ENCODE measurements at places on chromosomes 13 and 19.
A peak's percentile ranks its signal among the peaks of the same experiment; 100 is the strongest.

DNA sequence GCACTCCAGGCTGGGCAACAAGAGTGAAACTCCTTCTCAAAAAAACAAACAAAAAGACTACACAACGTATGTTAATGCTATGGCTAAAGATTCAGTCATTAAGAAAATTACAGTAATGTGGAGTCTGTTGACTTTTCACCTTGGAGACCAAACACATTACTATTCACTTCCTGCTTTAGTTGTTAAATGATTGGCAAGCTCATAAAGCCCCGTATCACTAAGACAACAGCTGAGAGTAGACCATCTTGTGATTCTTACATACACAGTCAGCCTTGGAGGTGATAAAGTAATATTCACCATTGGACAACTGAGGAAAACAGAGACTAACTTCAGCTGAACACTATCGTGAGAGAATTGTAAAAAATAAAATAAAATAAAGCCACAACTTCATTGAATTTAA, 86.5 kb downstream of the KCTD12 start:
- no peak for DNase-seq

DNA sequence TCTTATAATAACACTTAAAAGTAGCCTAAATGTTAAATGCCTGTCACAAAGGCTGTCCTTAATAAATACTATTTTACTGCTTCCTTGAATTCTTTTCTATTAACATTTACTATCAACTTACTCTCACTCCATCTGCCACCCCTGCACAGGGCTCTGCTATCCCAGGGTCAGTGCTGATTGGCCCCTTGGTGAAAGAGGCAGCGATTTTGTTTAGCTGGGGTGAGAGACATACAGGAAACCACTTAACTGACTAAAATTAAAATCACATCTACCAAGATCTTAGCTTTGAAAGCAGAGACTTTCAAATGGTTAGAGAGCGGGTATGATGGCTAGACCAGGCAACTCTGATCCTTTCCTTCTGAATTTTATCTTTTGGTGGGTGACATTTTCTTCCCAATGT, 149.9 kb upstream of the HTR2A start:
- no peak for DNase-seq

- no peak for DNase-seq
Measured at GRCh38 chr13:33319859-33320258, 34.3 kb upstream of the STARD13 start.

DNA sequence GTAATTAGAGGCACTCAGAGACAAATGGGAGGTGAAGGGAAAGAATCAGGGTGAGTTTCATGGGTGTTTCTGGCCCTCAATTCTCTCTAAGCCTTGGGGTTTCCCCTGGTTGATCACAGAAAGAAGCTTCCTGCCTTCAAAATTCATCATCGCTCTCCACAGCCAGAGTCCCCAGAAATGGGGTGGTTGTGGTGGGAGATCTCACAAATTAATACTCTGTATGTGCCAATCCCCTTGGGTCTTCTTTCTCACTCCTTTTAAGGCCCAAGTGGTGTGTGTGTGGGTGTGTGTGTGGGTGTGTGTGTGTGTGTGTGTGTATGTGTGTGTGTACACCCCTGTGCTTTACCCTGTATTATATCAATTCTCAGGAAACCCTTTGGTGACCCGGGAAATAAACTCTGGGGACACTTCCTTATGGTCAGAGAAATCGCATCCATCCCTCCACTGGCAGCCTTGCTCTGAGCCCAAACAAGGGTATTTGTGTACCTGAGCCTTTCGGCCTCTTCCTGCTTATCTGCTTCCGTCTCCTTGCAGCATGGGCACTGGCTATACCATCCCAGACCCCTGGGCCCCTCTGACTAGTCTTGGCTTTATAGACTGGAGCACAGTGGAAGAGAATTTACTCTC, 2.8 kb upstream of the FCGBP start:
- DNase-seq, result peak; percentile 13

GRCh38 chr19:38559428-38560401, 58.0 kb downstream of the MAP4K1 start:
- DNase-seq, result no peak

DNA sequence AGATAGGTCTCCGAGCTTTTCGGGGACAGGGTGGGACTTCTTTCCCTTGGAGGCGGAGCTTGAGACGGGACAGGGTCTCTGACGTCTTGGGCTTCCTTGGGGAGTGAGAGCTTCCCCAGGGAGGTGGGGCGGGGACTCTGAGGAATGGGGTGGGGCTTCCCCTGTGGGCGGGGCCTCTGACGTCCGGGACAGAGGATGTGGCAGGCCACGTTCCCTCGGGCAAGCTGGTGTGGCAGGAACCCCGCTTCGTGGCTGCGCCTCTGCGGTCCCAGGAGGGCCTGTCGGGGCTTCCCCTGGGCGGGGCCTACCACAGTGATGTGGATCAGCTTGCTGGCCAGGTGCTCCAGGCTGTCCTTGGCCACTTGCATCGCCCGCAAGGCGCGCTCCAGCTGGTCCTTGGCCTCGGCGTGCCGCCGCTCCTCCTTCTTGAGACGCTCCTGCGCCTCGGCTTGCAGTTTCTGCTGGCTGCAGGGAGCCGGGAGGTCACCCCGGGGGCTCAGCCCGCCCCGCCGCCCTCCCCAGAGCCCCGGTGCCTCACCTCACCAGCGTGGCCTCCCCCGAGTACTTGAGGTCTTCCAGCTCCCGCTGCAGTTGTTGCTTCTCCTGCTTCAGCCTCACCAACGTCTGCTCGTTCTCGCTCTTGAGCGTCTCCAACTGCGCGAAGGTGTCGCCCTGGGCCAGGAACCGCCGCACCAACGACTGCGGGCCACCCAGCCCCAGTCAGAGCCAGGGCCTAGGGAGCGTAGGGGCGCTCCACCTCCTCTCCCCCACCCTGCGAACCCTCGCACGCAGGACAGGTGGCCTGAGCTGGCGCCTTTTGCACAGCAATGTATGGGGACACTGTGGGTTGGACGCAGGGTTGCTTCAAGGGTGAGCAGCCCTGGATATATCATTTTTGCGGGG, 3.3 kb upstream of the RGL3 start:
- DNase-seq, result peak; percentile 27

- no peak for DNase-seq
Measured at GRCh38 chr13:27372896-27373295, 51.5 kb upstream of the GTF3A start.

DNA sequence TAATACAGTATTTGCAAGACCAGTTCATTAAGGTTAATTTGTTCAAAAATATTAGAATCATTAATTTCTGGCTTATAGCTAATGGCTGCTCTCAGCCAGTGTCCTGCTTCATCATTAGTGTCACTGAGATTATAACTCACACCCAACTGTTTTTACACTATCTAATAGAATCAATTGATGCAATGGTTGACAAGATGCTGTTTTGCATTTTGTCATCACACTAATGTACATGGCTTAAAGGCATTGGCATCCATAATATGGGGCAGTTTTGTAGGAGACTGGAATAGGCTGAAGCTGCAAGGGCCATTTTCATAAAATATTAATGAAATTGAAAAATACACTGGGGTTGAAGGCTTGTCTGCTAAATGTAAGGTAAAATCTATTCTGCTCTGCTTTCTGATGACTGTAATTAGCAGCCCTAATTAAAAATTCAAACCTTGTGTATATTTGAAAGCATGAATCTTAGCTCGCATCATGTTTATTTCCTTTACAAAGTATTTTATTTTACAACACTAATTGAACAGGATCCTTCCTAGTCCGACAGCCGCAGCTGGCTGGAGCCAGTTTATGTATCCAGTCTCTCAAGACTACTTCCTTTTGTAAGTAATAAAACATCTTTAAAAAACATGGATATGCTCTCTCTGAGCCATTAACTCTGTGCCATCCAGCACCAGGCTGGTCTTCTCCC, 296.7 kb downstream of the POU4F1 start:
- DNase-seq, result no peak

DNA sequence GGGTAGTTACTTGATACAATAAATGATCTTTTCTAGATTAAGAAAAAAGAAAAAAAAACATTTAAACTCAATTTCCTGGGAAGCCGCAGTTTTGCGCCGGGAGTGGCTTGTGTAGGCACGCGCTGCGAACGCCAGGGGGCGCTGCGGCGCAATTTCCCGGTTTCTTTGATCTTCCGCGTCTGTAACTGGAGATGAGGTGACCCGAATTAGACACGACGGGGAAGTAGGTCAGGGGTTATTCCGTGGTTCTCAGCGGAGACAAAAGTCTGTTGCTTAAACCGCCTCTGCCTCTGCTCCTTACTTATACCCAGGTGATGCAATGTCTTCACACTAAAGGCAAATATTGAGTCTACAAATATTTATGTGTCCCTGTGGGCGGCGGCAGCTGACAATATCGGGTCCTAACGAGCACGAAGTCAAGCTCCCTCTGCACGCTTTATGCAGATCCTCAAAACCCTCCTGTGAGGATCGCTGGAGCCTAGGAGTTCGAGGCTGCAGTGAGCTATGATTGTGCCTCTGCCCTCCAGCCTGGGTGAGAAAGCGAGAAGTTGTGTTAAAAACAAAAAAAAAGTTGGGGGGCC, 15.2 kb downstream of the STXBP2 start:
- DNase-seq, result peak; percentile 86

GRCh38 chr19:54654447-54655321, 8.1 kb upstream of the LILRB4 start:
- DNase-seq, result no peak

GRCh38 chr19:45947926-45948325, 25.7 kb downstream of the NOVA2 start:
- no peak for DNase-seq

GRCh38 chr19:13269348-13269747, 119.1 kb downstream of the IER2 start:
- DNase-seq, result no peak

GRCh38 chr19:48714759-48715675, 4.5 kb downstream of the MAMSTR start:
- DNase-seq, result no peak

DNA sequence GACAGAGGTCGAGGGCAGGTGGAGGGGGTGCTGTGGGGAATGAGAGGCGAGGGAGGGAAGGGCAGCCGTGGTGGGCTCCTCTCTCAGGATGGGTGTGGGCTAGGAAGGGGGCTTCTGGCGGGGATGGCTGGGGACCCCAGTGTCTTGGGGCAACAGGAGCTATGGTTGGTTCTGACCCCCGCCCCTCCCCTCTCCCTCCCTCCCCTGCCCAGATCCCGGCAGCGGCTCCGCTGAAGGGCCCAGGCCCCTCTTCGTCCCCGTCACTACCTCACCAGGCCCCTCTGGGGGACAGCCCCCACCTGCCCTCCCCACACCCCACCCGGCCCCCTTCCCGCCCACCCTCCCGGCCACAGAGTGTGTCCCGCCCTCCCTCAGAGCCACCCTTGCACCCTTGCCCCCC, 19.3 kb upstream of the EHD2 start:
- DNase-seq, result no peak

DNA sequence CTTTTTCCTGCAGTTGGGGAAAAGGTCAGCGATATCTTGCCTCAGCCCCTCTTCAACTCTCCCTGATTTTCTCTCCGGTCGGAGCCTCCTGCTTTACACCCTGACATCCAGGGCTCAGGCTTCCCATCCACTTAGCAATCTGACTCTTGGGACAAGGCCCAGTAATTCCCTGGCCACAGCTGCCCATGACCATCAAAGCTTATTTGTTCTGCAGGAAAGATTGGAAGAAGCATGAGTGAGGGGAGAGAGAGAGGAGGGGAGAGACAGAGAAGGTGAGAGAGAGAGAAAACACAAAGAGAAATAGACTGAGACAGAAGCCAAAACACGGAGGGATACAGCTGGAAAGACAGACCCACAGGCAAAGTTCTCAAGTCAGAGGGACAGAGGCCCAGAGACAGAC, 13.7 kb downstream of the SYT3 start:
- no peak for DNase-seq

- no peak for DNase-seq
Measured at GRCh38 chr19:2142173-2142829, 9.1 kb downstream of the AP3D1 start.

DNA sequence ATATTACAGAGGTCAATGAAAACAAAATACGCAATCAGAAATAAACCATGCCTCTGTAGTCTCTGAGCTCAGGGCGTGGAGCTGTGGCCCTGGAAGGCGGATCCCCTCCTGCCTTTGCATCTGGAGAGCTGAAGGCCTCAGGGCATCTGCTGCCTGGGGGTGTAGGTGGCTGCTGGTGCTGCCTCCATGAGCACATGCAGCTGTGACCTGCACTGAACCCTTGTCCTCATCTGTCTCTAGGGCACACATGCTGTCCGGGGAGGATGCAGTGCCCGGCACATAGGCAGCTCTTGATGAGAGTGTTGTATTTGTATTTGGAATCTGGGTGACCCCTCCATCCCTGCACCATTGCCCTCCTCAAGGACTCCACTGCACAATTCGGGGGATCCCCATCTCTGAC, 185.7 kb downstream of the TEX29 start:
- no peak for DNase-seq

DNA sequence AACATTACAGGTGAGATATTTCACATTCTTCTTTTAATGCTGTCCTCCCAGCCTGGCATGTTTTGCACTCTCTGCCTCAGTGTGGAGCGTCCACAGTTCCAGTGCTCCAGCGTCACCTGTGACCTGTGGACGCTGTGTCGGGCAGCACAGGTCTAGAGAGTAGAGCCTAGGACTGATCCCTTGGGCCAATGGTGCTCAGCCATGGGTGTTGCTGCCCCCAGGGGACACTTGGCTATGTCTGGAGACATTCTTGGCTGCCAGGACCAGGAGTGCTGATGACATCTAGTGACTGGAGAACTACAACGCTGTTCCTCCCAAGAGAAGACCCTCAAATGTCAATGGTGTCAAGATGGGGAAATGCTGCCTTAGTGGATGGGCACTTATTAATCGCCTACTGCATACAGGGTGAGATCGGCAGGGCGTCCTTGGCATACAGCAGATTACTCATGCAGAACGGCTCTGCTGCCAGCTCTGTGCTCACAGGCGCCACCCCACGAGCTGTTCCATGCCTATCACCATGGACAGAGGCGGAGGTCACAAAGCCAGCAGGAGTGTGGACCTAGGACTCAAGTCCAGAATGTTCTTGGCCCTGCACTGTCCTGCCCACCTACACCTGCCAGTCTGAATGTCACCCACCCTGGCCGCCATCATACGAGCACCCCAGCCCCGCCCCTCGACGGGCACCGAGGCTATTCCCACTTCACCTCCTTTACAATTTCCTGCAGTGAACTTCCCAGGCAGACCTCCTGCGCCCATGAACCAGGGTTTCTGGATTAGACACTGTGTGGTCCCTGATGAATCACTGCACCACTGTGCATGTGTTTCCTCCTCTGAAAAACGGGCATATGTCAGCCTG, 13.9 kb upstream of the MADCAM1 start:
- DNase-seq, result no peak

DNA sequence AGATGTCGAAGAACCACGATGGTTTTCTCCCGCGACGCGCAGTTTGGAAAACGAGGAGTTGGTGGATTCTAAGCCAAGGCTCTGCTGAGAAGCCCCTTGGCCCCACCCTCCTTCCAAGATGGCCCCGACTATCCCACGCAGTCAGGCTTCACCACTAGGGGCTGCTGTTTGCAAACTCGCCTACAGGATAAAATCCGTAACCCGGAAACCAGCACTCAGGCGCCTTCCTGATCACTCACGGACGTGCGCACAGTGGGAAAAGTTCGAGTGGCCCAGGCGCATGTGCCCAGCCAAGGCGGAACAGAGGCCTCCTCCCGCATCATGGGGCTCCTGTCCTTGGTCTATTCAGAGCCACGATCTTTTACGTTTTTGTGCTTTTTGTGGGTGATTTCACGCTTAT, 19.2 kb upstream of the UQCR11 start:
- DNase-seq, result peak; percentile 47

GRCh38 chr19:55647732-55648584, at the start of gene CCDC106:
Gene CCDC106, plus strand, starts transcription at chr19:55648212. Its CDS starts 835 bp downstream, at chr19:55649047.
- peak; percentile 48 for DNase-seq

GRCh38 chr19:32914879-32915660, 45.5 kb upstream of the SLC7A9 start:
- no peak for DNase-seq

All from effector CD8-positive, alpha-beta T cell (primary cell).